ENCODE measurements at places on chromosomes 16 and 17.

DNA sequence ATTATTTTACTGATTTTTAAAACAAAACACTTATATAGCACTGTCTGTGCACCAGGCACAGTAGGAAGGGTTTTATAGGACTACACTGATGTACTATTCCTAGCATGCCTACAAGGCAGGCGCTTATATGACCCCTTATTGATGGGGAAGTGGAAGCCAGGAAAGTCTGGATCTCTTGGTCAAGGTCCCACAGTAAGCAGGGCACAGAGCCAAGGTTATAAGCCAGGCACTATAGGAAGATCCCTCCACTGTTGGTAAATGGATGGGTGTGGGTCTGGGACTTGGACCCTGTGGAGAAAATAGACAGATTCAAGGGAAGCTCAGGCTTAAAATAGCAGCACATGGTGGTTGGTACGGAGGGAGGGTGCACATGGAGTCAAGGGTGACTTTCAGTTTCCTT, 59.1 kb upstream of the PLCG2 start:
- no peak for DNase-seq

DNA sequence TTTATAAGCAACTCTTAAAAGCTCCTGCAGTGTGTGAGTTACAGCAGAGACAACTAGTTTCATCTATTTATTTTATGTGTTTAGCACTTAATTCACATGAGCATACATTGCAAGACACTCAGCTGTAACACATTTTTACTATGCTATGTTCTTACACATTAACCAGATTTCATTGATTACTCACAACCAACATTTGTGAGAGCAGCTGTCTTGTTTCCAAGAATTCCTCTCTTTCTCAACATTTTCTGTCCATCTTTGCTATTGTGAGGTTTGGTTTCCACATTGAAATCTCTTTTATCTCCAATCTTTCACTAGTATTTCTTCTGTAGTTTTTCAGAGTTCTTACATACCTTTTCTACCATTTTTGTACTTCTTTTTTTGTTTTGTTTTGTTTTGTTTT, 51.2 kb downstream of the COPRS start:
- DNase-seq = no peak

DNA sequence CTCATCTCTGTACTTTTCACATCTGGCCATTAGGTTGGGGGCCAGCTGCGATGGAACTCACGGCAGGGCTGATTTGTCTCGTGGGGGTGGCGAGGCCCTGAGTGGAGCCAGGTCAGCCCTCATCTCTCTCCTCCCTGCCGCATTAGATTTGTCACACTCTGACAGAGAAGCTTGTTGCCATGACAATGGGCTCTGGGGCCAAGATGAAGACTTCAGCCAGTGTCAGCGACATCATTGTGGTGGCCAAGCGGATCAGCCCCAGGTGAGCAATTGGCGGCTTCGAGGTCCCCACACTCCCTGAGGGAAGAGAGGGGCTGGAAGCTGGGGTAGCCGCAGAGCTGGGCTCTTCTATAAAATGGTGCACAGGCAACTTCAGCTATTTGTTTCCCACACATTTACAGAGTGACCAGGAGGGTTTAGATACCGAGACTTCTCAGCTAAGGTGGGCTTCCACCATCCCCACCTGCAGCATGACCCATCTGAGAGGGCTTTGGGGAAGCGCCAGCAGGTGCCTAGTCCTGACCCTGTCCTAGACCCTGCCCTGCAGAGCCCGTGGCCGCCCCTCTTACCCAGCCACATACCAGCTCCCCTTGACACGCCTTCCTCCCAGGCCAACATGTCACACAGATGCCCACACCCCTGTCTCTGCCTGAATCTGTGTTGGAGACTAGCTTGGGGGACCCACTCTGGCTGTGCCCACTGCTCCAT, 8.4 kb downstream of the TMEM98 start:
- no peak for DNase-seq

GRCh38 chr17:42562388-42563142, 617 bp downstream of the COASY start:
- DNase-seq = no peak

DNA sequence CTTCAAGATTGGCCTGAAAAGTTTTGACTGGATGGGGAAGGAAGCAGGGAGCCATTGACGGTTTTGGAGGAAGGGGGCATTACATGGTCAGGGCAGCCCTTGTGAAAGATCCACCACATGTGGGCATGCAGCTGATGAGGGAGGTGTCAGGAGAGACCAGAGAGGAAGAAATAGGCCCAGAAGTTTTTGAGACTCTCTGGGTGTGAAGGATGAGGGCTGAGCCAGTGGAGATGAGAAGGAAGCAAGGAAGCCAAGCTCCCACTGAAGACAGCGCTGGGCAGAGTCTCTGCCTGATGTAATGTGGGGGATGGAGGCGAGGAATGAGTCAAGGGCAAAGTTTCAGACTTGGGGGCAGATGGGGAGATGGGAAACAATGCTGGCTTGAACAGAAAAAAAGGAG, 530 bp downstream of the CCL17 start:
- no peak for DNase-seq

DNA sequence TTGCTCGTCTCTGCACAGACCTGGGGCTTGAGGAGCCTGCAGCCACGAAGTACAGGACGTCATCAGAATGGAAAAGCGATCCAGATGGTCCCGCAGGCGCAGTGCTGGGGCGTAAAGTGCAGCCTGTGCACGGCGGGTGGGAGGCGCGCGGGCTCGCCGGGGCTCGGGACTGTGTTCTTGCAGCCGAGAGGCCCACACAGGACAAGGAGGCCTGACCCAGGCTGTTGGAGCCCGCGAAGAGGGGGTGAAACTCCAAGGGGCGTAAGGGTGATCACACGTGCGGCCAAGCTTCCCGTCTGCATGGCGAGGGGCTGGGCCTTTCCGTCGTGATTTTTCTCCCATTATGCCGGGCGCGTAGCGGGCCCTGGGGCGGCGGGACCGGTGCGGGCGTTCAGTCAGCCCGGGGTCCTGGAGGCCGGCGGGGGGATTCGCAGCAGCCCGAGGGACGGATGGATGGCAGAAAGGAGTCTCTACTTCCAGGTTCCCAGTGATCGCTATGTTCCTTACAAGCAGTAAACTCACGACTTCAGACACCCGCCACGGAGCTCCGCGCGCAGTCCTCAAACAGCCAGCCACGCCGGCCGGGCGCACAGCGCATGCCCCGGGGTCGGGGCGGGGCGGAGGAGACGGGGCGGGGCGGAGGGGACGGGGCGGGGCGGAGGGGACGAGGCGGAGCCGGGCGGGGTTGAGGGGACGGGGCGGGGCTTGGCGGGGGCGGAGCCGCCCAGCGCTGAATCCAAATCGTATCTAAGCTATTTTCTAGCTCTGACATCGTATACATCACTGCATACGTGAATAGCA, 141.0 kb upstream of the KCNJ18 start:
- peak; percentile 55 for DNase-seq

- DNase-seq = no peak
Measured at GRCh38 chr17:2825253-2825970, 29.2 kb downstream of the RAP1GAP2 start.

DNA sequence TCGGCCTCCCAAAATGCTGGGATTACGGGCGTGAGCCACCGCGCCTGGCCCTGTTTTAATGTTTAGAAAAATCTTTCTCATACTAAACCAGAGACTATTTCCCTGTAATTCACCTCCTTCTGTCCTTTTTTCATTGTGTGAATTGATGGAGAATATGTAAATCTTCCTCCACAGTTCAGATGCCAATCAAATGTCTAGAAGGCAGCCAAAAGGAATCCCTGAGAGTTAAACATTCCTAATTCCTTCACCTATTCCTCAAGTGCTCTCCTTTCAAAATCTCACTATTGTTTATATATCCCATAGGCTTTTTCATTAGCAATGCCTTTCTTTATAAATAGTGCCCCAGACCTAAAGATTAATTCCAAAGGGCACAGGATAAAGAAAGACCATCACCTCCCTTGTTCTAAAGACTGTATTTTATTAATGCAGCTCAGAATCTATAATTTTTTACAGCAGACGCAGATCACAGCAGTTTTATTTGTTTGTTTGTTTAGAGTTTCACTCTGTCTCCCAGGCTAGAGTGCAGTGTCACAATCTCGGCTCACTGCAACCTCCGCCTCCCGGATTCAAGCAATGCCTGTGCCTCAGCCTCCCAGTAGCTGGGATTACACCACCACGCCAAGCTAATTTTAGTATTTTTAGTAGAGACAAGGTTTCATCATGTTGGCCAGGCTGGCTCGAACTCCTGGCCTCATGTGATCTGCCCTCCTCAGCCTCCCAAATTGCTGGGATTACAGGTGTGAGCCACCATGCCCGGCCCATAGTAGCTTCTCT, 30.5 kb downstream of the COPZ2 start:
- no peak for DNase-seq

GRCh38 chr16:24282141-24282540, 26.0 kb downstream of the CACNG3 start:
- no peak for DNase-seq

- no peak for DNase-seq
Measured at GRCh38 chr16:48103591-48103990, 52.2 kb downstream of the ABCC12 start.

- no peak for DNase-seq
Measured at GRCh38 chr16:89269805-89270665, 52.5 kb downstream of the ZNF778 start.

GRCh38 chr17:27339198-27339835, 45.4 kb downstream of the WSB1 start:
- no peak for DNase-seq

- no peak for DNase-seq
Measured at GRCh38 chr17:17943281-17943984, 28.8 kb downstream of the TOM1L2 start.

GRCh38 chr17:58593123-58593522, 78.7 kb upstream of the MTMR4 start:
- no peak for DNase-seq

DNA sequence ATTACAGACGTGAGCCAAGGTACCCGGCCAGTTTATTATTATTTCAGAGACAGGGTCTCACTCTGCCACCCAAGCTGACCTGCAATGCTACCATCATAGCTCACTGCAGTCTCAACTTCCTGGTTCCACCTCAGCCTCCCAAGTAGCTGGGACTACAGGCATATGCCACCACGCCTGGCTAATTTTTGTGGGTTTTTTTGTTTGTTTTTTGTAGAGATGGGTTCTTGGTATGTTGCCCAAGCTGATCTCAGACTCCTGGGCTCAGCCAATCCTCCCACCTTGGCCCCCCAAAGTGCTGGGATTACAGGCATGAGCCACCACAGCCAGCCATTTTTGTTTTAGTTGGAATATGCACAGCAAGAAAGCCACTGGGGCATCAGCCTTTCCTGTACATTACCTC, 115.7 kb downstream of the MRM1 start:
- no peak for DNase-seq

DNA sequence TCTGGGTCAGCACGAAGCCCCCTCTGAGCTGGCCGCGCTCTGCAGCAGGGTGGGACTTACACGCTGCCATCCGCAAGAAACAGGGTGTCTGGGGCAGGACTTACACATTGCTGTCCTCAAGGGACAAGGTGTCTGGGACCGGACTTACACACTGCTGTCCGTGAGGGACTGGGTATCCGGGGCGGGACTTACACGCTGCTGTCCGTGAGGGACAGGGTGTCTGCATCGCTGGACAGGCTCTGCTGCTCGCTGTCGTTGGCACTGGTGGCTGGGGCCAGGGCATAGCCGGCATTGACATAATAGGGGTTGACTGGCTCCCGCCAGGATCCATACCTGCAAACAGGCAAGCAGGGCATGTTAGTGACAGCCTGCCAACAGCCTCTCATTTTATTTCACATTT, 31.4 kb downstream of the PDIA2 start:
- DNase-seq = no peak

DNA sequence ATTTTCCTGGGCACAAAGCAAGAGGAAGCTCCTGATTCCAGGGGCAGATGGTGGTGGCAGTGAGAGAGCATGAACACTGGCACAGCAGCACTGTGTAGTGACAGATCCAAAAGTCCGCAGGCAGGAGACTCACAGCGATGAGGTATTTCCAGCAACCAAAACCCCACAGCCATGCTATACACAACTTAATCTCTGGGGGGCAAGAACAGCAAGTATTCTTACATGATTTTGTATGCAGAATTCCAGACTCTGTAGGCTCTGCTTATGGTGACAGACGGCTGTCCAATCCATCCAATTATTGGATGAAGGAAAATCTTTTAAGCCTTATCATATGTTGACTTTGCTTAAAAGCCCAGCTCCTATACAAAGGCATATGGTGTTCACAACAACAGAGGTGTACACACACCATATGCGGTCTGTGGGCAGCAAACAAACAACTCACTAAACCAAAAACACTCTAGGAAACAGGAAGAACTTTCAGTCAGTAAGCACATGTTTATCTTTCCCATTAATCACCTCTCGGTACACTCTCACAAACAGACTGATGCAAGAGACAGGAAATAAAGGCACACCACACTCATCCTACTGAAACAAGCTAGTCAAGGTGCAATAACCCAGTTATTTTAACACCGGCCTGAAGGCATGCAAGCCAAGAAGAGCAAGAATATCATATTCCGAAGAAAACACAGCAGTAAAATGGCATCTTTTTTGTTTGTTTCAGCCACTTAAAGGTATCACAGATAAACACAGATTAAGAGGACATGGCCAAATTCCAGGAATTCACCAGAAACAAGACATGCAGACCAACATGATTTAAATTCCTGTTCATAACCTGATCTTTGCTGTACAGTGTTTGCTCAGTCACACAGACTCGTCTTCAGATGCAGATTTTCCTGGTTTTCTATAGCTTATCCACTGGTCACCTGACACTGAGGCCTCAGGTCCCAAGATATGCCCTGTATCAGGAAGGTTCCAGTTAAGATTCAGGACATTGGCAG, 47.8 kb downstream of the ERN1 start:
- no peak for DNase-seq

- DNase-seq = no peak
Measured at GRCh38 chr17:9127340-9127739, 106.0 kb downstream of the NTN1 start.

DNA sequence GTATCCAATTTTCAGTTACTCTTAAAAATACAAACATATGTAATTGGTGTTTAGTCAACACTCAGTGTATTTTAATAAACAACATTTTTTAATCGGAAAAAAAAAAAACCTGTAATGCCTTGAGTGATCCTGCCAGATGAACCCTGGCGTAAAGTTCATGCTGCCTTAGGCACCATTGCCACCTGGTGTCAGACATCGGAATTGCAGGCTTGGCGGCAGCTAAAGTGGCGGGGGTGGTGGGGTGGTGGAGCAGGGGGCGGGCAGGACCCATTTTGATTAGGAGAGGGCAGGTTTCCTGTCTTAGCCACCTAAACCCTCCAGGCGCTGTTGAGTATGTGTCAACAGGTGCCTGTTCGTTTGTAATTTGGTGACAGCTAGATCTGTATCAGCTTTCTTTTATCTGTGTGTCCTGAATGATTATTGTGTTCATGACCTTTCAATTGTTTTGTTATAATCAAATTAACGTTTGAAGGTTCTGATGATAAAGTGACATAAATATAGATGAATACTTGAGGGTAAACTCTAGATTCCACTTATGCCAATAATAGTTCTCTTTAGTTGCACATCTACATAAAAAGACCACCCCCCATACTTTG, 588.7 kb downstream of the CDH13 start:
- DNase-seq = peak; percentile 11

Measured in stimulated activated CD8-positive, alpha-beta memory T cell treated with anti-CD3 and anti-CD28 coated beads, Interleukin-15, amount 100 ng/mL, for 48 hours (primary cell).